Stimulated activated CD4-positive, alpha-beta T cell treated with anti-CD3 and anti-CD28 coated beads, Interleukin-4, amount 100 ng/mL, for 4 hours (primary cell): ENCODE measurements at places on chromosomes 4 and X.

- no peak for DNase-seq
These were observed 84.6 kb downstream of the FBXO8 start for GRCh38 chr4:174198828-174199227.

DNA sequence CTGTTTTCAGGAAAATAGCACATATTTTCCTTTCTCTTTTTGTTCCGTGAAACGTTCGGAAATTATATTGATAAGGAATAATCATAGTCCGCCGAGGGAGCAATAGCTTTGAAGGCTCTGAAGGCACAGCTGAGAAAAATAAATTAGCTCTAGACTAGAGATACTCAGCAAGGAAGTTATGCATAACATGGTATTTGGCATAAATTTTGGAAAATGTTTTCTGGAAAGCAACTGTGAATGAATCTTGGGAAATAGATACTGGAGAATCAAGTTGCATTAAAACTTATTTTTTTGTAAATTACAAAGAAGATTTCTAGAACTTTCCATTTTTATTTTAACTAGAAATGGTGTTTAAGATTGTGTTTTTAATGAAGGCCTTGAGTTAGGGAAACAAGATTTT, 92.4 kb downstream of the HPRT1 start:
- no peak for DNase-seq

DNA sequence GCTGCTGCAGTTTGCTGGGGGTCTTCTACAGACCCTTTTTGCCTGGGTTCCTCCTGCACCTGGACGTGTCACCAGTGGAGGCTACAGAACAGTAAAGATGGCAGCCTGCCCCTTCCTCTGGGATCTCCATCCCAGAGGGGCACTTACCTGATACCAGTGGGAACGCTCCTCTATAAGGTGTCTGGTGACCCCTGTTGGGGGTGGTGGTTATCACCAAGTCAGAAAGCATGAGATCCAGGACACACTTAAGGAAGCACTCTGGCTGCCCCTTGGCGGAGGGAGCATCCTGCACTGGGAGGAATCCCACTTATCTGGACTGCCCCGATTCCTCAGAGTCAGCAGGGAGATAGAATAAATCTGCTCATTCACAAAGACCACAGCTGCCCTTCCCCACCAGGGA, 218.9 kb upstream of the GALNTL6 start:
- DNase-seq: no peak

- DNase-seq: no peak
These were observed 79.7 kb downstream of the SNCA start for GRCh38 chr4:89757154-89757719.

DNA sequence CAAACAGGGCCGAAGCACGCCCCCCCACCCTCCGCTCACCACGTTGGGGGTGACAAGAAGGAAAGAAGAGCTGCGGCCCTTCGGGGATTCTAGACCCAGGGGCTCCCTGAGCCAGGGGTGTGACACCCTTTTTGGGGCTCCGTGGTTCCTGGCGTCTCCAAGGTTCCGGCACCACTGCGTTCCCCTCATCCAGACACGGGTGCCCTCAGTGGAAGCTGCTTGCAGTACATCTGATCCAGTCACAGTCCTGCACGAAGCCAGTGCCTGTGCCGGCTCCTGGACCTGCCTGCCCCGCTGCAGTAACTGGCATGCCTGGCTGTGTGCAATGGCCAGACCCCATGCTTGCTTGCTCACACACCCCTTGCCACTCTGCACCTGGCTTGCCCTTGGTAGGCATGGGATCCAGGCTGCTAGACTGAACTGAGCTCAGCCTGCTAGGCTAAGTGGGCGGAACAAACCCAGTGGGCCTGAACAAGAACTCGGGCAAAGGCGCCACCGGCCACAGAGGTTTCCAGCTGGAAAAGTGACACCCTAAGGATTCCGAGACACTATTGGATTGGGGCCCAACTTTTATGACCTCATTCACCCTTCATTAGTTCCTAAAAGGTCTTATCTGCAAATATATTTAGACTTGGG, 420.4 kb upstream of the AGA start:
- DNase-seq: no peak

- no peak for DNase-seq
These were observed 1806.7 kb upstream of the PCDH7 start for GRCh38 chr4:28913466-28913865.

DNA sequence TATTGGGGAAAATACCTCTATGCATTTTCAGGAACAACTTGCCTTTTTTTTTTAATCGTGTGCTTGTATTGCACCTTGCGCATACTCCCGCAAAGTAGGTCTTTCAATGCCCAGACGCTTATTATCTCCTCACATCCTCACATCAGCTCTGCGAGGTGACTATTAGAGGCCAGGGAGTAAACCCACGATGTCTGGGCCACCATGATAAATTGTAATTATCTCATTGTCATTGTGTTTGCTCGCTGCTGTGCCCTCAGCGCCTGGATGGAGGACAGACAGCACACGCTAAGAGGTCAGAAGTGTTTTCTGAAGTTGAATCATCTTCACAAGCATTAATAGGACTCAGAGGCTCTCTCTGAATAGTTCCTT, 1.0 kb upstream of the RELL1 start:
- DNase-seq: no peak

DNA sequence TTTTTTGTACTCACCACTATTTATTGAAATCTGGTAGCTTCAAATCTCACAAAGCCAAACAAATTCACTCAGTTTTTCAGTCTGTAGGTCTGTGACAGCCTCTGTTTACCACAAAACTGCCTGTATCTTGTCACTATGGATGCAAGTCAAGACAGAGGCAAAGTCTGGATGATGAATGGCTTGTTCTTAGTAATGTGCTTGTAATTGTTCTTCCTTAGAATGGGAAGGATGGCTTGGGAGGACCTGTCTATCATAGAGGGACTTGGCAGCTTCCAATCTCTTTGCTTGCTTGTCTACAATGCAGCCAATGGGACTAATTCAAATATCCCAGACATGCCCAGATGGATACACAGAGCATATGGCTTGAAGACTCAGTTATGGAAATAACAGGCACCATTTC, 141.2 kb upstream of the SCML1 start:
- DNase-seq: no peak

GRCh38 chrX:133290076-133290475, 71.9 kb upstream of the TFDP3 start:
- no peak for DNase-seq

DNA sequence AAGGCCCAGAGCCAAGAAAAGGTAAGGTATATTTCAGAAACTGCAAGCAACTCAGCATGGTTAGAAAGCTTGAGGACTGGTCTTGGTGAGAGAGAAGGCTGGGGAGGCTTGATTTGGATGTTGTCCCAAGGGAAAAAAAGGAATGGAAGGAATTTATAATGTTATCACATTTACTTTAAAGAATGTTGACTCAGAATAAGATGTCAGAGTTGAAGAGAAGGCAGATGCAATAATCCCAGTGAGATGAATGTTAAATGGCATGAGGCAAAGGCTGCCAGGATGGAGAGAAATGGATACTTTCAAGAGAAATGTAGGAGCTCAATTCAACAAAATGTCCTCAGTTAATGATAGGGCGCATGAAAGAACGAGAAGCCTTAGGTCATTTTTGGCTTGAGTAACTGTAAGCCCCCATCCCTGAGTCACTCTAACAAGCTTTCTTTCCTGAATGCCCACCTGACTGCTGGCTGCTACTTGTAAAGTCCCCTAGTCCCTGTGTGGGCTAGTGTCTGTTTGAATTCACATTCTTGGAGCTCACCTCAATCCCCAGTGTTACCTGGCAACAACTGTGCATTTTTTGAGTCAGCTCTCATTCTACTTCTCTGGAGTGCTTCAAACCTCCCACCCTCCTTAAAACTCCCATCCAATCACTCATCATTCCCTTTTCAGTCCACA, 103.0 kb upstream of the TAPT1 start:
- DNase-seq: no peak

GRCh38 chrX:56789518-56790070, 60.6 kb downstream of the NBDY start:
- no peak for DNase-seq

DNA sequence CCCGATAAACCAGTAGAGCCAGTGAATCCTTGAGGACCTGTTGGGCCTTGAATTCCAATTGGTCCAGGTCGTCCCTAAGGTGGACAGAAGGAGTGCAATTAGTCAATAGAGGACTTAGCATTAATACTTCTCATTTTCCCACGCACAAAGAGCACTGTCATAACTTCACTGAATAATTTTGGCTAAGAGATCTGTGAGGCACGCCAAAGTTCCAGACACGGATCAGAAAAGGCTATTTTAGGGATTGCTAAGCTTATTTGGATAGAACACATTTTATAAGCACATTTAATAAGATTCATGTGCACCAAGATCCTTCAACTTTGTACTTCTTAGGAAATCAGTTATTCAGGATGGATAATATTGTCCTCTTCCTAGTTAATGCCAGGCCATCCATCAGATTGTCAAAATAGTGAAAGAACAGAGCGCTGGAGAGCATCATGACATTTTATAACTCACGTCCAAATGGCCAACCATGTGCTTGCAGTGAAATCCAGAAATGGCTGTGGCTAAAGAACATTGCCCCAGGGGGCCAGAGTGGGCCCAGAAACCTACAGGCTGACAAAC, 129.8 kb downstream of the ATG4A start:
- no peak for DNase-seq

GRCh38 chrX:80432863-80433262, 12.6 kb downstream of the TENT5D start:
- no peak for DNase-seq

DNA sequence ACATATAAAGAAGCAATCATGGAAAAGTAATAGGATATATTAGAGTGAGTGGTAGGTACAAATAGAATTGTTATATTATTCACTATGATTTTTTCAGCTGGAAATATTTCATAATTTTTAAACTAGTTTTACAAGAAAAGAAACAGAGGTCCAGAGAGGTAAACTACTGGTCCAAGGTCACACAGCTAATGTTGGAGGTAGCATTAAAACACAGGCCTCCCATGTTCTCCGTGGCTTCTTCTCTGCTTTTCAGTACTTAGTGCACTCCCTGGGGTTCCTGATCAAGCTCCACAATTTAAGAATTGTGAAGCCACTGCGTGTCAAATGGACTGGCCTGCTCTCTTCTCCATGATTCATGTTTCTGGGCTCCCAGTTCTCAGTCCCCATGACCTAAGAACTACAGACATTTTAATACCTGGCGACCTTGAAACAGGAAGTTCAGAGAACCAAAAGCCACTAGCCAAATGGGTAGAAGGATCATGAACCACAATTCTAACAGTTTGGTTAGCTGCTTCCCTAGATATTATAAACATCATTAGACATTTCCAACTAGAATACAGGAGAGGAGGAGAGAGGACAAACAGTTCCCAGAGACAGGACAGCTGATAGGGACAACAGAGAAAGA, 172.0 kb upstream of the KLF3 start:
- DNase-seq: no peak

- no peak for DNase-seq
These were observed 44.9 kb downstream of the ZNF182 start for GRCh38 chrX:47958761-47959342.

- no peak for DNase-seq
These were observed 25.1 kb downstream of the DCAF12L2 start for GRCh38 chrX:126141014-126141413.

GRCh38 chrX:42495139-42495538, 282.8 kb downstream of the PPP1R2C start:
- DNase-seq: no peak

DNA sequence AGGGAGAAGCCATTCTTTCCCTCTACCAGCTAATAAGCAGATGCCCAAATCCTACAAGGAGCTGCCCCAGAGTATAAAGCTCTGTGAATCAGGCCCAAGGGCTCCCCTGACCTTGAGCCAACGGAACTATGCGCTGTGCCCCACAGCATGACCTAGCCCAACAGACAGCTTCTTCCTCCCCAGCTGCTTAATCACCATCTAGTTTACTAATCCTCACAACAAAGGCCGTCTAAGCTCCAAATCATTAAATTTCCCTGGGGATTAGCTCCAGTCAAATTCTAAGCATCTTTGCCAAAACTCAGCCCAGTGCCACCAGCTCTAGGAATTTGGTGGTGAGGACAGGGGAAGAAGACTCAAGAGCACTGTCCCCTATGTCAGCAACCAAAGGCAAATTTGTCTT, 113.1 kb downstream of the SHROOM4 start:
- DNase-seq: no peak

DNA sequence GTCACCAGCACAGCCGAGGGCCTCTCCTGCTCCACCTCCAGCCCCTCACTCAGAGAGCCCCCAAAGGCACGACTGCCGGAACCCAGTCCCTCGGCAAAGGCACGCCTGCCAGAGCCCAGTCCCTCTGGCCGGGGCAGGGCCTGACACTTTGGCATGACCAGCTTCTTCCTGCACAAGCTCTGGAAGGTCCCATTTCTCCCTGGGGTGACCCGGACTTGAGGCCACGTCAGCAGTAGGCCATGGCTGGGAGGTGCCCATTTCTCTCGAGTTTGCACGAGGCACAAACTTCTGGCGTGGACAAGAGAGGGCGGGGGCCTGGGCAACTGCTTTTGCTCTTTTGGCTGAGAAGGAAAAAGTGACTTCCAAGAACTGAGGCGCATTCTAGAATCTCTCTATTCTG, 62.2 kb upstream of the GPR78 start:
- no peak for DNase-seq

GRCh38 chrX:152573866-152574265, 63.8 kb upstream of the GABRQ start:
- DNase-seq: no peak

GRCh38 chr4:107071108-107071507, 35.0 kb upstream of the DKK2 start:
- no peak for DNase-seq

- no peak for DNase-seq
These were observed 1.1 kb downstream of the CDKL2 start for GRCh38 chr4:75629239-75629638.

- DNase-seq: no peak
These were observed 28.6 kb downstream of the AFAP1 start for GRCh38 chr4:7910952-7911578.

- DNase-seq: no peak
These were observed 104.9 kb downstream of the SLIT2 start for GRCh38 chr4:20356565-20356964.

GRCh38 chr4:181662383-181662782, 580.8 kb upstream of the TENM3 start:
- no peak for DNase-seq

DNA sequence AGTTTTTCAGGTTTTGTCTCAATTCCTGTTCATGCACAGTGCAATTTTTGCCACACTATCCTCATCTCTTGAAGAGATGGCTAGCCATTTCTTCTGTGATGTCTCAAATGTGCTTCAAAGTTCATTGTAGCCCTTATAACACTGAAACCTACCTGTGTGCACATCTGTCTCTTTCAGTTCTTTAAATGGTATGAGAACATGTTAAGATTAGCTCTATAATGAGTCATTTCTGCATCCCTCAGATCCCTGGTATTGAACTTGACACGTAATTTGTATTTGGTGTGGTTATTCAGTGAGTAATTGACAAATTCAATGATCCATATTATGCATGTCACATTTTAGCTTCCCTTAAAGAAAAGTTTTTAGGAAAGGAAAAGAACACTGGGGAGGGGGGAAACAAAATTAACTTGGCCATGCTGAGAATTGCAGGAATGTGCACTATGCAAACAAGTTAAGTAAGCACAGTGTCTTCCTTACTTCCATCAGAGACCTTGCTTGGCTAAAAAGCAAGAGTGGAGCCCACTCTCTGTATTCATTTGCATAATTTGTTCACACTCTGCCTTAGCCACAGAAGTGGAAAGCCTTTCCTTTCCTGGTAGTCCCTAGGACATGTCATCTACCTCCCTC, 659.8 kb upstream of the MAGEB2 start:
- no peak for DNase-seq
